ENCODE measurements at places on chromosomes 6 and 20.

GRCh38 chr6:157200611-157201010 is 122.7 kb downstream of the TMEM242 start:
- DNase-seq, result no peak

- peak; percentile 50 for DNase-seq
Measured at GRCh38 chr6:136549300-136550044, 750 bp downstream of the MAP7 start.

DNA sequence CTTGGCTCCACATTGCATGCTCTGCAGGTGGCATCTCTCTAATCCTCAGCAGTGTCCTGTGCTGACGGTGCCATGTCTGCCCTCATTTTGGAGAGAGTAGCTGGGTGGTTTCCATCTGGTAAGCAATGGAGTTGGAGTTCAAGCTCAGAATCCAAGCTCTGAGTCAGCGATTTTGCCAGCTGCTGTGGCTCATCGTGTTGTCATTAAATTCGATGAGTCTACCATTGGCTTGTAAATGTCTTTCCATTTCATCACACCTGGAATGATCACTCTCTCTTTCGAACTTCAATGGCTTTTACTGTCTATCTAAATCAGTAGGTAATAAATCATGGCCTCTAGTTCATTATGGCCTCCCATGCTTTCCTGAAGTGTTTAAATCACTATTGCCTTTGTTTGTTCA is 378.5 kb upstream of the TSHZ2 start:
- DNase-seq, result no peak

DNA sequence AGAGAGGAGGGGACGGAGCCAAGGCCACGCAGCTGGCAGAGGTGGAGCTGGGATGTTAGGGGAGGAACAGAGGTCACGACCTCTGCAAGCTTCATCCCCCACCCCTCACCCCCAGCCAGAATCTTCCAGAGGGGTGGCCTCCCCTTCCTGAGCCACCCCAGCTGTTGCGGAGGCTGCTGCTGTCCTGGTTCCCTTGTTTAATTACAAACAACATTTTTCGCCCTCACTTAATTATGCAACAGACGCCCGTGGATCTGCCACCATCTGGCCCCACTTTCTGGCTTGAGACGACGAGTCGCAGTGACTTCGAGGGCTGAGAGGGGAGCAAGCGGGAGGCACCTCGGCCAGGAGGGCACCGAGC is 153.7 kb upstream of the PTPN1 start:
- no peak for DNase-seq

DNA sequence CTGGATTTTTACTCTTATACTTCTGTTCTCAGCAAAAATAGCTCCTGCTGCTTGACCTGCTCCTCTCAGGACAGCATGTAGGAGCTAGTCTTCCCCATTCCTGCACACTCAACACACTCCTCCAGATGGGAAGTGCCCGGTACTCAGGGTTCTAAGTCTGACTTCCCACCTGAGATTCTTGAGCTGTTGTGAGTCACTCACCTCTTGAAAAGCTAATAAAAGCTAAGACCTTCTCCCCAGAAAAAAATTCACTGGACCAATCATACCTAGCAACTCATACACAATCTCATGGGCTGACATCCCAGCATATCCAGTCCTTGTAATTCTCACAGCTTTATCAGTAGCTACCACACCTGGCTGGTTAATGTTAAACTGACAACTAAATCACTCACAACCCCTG is 53.5 kb downstream of the TRPC4AP start:
- DNase-seq, result peak; percentile 58

DNA sequence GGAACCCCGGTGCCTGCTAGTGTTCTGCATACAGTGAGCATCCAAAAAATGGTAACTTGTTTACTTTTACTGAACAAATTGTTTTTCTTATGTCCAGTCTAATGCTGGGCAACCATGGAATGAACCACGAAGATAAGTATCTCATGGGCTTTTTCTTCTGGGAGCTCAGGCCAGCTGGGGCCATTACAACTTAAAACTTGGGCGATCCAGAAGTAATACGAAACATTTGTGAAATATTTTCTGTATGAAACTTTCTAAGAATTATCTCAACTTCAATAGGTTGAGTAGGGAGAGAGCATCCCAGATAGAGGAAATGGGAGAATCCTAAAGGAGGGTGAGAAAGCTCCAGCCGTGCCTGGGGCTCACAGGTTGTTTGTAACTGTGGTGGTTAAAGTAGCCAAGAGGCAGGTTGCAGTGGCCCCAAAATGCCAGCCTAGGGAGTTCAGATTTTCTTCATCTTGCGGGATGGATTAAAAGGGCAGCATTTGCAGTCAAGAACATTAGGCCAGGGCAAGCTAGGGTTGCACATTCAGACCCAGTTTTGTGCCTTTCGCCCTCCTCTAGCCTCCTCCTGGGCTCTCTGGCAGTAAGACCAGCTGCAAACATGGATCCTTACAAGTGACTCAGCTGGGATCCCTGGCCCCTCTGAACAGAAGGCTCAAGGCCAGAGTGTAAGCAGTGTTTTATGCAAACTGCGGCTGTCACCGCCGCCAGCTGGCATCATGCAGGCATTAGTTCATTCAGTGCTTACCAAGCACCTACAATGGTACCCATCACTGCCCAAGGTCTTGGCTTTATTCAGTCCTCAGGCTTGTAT is 41.5 kb downstream of the ELMO2 start:
- DNase-seq, result no peak

GRCh38 chr6:90253631-90254030 is 43.0 kb downstream of the BACH2 start:
- no peak for DNase-seq

DNA sequence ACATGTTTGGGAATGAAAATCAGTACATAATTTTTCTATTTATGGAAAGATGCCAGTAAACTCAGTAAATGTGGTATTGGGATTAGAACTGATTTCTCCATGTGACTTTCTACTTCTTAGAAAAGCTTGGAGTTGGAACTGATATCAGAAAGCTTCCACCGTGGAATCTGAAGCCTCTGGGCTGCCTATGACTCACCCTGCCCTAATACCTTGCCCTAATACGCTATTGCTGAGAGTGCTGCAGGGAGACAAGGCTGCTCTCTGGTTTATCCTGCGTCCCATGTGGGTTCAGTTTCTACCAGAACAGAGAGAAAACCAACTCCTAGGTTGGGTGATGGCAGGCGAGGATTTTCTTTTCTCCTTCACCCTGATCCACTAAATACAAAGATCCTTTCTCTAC is 3.3 kb upstream of the STMND1 start:
- no peak for DNase-seq

DNA sequence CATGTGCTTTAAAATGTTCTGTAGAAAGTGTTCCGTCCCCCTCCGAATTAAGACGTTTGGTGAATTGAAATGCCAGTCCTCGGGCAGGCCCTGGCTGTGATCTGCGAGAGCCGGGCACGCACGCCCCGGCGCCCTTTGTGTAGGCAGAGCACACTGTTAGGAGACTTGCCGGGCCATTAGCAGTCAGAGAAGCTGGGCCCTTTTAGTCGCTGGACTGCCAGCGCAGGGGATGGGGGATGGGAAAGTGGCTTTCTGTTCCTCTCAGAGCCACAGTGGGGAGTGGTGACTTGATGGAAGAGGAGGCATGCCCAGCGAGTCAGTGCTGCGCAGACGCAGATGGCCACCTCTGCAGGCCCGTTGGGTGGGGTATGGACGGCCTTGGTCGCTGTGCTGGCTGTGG is 2.2 kb downstream of the PPP1R3G start:
- DNase-seq, result peak; percentile 70

DNA sequence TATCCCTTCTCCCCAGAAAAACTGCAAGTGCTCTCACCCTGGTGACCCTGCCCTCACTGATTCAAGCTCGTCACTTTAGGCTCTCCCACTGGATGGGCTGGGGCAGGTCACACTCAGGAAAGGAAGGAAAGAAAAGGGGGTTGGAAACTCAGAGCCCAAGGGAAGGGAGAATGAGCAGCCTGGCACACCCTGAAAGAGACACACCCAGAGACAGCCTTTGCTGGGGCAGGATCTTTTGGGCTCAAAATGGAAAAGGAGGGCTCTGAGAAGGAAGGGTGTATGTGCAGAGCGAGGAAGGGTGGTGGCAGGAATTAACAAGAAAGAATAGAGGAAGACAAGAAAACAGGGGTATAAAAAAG is 2.5 kb downstream of the PPP1R18 start:
- no peak for DNase-seq

DNA sequence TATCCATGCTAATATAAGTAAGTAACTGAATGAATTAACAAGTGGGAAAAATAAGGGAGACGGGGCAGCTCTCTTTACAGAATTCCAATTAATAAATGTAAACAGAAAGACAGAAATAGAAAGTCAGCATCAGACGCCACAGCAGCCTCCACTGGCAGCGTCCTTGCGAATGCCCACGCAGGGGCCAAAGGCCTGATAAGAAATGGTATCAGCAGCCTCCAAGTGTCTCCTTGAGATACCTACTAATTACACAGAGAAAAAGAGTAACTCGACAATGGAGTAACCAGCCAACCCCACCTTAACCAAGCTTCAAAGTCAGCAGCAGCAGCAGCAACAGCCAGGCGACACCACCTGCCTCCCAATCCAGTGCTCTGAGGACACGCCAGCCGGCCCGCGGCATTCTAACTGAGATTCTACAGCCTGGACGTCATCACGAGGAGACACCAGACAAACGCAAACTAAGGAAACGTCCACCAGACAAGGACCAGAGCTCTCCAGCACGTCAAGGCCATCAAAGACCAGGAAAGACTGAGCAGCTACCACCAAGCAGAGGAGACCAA is 78.8 kb downstream of the TAF4 start:
- no peak for DNase-seq

DNA sequence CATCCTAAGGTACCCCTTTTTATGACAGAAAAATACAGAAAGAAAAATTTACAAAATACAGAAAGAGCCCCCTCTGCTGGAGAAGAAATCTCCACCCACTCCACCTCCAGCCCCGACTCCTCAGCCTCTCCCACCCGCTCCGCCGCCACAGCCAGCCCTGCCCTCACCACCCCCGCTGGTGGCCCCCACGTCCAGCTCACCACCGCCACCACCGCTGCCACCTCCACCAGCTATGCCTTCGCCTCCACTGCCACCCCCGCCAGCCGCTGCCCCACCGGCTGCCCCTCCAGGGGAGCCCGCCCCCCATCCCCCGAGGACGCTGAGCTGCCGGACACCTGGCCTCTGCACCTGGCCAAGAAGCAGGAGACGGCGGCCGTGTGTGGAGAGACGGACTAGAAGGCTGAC is 17.7 kb downstream of the WFDC2 start:
- DNase-seq, result no peak

GRCh38 chr20:46551522-46552381 is 1.3 kb upstream of the OCSTAMP start:
- no peak for DNase-seq

GRCh38 chr6:104218116-104218515 is 641.6 kb downstream of the HACE1 start:
- no peak for DNase-seq

GRCh38 chr6:1766654-1767053 is 156.9 kb downstream of the FOXC1 start:
- no peak for DNase-seq

- DNase-seq, result peak; percentile 83
Measured at GRCh38 chr20:45311589-45312211, 3.6 kb upstream of the MATN4 start.

DNA sequence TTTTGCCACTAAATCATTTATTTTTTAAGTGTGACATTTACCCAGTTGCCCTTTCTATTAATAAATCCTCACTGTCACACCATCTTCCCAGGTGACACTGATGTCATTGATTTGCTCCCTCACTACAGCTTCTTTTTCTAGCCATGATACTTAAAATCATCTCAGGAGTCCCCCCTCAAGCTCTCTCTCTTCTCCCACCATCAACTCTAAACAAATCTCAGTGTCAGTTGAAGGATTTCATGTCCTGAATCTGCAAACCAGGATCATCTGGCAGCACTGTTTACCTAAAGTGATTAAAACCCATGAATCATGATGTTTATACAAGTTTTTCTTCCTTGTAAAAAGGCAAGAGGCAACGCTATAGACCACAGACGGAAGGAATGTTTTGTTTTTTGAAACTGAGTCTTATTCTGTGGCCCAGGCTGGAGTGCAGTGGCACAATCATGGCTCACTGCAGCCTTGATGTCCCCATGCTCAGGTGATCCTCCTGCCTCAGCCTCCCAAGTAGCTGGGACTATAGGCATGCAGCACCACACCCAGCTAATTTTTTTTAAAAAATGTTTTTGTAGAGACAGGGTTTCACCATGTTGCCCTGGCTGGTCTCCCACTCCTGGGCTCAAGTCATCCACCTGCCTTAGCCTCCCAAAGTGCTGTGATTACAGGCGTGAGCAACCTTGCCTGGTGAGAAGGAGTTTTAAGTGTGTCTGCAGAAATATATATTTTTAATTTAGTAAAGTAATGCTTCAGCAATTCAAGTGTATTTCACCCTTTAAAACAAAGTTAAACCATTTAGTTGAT is 30.1 kb upstream of the SH3BGRL2 start:
- DNase-seq, result no peak

DNA sequence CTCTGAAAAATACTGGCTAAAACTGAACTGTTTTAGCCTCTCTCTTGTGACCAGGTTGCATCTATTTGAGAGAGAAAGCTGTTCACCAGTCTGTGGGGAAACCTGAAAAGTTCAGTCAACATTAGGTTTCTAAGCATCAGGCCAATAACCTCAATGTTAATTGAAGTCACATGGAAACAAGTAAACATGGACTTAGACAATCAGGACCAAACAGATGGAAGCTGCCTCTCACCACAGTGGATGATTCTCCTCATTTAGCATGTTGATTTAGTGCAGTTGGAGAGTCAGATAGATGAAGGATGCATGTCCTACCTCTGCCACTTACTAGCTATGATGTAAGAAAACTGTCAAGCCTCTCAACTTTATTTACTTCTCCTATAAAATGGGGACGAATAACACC is 18.2 kb downstream of the SCGN start:
- DNase-seq, result no peak

DNA sequence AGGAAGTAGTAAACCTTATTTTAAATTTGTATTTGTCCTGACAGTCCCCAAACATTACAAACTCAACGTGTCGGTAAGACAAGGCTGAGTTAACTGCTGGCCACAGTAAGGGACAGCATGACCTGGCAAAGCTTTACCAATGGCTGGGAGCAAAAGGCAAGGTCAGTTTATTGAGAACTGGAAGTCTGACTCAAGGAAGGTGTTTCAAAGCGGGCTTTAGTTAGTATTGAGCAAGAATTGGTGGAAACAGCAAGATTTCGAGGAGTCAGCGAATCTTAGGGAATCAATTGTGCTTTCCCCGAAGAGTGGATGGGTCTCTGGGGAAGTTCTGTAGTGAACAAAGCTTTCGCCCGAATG is 885 bp upstream of the GZF1 start:
- DNase-seq, result no peak

- no peak for DNase-seq
Measured at GRCh38 chr20:57756921-57757320, 47.1 kb upstream of the PMEPA1 start.

DNA sequence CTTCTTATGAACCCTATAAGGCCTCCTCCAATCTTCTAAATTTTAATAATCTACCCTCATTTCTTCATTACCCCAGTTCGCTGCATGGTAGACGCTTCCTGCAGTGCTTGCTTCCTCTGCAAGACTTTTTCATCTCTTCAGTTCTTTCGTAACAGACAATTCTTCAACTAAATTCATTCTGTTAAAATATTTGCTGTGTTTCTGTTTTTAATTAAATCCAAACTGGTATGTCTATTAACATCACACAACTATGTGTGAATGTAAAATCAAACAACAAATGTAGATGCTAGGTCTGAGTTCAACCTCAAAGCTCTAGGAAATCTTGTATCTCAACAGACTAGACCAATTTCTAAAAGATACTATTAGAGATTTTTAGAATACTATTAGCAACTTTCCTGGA is 199.3 kb downstream of the RNGTT start:
- DNase-seq, result no peak

GRCh38 chr6:30824698-30825097 is 59.6 kb upstream of the DDR1 start:
- DNase-seq, result no peak

Measured in lower lobe of right lung (tissue), 2 donors.